Hematopoietic multipotent progenitor cell (in vitro differentiated cells): ENCODE measurements at places on chromosomes 11 and 22.

DNA sequence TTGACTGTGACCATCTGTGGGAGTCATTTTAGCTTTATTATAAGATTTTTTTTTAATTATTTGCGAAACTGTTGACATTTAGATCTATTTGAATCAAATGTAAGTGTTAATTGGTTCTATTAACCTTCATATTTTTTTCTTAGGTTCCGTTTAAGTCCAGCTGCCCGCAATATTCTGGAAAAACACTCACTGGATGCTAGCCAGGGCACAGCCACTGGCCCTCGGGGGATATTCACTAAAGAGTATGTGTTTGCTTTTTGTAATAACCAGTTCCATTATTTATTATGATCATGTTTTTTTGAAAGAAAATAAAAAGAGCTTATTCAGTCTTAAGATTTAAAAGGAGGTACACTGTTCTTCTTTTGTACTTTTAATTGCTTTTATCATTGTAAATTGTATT lies 43.9 kb downstream of the PDHX start:
- DNase-seq: no peak

DNA sequence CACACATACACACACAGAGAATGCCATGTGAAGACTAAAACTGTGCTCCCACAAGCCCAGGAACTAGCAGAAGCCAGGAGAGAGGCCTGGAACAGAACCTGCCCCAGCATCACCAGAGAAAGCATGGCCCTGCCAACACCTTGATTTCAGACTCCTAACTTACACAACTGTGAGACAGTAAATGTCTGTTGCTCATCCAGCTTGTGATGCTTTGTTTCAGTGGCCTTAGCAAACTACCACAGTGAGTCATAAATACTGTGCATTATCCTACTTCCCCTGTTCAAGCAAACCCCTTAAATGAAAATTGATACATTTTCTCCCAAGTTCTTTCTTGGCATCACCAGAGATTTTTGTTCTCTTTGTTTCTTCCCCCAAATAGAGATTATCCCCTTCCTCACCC lies 1539.4 kb upstream of the TENM4 start:
- no peak for DNase-seq

DNA sequence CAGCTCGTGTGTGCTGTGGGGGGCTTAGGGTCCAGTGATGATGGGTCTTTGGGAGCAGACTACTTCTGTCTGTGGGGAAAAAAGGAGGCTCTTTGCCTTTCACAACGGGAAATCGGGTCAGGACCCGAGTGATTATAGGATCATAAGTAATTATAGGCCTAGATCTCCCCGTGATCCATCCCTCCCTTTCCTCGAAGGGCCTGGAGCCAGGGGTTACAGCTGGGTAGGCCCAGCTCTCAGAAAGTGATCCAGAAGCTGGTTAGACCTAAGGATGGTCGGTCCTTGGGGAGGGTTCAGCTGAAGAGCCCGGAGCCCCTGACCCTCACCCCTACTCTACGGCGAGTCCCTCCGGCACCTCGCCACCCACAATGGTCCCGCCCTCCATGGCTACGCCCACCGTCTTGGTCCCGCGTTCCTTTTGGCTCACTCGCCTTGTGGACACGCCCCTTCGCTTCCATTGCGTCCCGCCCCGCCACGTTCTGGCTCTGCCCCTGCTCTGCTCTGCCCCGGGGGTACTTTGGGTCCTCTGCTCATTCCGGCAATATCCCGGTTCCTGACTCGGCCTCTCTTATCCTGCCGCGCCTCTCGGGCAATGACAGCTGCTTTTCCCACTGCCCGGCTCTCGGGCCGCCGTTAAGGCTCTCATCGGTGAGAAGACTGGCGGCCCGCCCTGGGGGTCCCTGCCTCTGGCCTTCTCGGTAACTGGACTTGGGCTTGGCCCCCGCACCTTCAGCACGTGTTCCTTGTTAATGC lies 5.0 kb downstream of the IGSF22 start:
- DNase-seq: peak; percentile 84

DNA sequence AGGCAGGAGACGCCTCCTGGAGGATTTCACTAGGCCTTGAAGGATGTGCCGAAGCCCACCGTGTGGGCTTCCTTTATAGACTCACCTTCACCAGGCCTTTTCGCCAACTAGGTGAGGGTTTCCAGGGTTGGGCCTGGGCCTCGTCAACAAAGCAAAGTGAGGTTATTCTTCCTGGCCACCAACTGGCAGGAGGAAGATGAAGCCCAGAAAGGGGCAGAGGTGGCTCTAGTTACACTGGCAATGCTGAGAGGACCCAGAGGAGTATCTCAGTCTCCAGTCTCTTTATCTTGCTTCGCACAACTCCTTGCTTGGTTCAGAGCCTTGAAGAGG lies 404 bp upstream of the RELT start:
- DNase-seq: no peak

DNA sequence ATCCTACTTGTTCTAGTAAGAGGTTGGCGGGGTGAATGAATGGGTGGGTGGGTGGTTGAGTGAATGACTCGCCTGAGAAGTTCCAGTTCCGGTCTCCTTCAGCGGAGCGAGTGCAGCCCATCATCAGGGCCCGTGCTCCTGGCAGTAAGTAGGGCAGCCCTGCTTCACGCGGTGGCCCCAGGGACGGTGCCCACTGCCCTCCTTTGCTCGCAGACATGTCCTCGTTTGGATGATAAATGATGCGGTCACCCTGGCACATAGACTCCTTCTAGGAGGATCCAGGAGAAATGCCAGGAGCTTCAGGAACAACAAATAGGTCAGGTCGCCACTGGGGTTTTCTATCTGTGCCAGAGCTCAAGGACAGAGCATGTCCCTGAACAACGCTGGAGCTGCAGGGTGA lies 370.8 kb downstream of the CTTN start:
- no peak for DNase-seq

DNA sequence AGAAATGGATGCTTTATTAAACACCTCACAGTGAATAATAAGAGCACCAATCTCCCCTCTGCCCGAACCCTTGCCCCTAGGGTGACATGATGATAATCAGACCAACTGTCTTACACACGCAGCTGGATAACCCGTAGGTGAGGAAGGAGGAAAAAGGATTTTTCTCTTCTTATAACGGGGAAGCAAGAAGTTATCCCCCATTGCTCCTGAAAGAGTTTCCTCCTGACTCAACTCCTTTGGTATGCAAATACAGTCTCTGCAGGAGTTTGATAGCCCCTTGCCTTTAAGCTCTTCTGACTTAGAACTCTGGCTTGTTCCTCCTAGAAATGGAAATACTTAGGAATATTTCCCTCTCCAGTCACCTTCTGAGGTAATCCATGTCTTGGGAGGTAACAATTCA lies 455.8 kb downstream of the TMEM135 start:
- no peak for DNase-seq

DNA sequence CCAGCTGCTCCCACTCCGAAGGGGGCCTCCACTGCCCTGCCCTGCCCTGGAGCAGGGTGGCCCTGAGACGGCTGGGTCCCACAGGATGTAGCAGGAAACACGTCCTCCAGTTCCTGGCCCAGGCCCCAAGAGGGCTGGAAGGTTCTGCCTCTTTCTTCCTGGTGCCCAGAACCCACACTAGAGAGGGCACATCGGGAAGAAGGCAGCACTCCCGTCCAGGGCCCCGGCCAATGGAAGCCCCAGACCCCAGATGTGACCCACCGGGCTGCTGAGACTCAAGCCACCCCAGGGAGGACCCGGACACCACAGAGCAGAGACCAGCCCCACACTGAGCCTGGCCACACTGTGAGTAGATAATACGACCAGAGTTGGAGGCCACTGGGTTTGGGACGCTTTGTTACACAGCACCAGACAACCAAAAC lies 71.2 kb downstream of the CELSR1 start:
- DNase-seq: no peak

DNA sequence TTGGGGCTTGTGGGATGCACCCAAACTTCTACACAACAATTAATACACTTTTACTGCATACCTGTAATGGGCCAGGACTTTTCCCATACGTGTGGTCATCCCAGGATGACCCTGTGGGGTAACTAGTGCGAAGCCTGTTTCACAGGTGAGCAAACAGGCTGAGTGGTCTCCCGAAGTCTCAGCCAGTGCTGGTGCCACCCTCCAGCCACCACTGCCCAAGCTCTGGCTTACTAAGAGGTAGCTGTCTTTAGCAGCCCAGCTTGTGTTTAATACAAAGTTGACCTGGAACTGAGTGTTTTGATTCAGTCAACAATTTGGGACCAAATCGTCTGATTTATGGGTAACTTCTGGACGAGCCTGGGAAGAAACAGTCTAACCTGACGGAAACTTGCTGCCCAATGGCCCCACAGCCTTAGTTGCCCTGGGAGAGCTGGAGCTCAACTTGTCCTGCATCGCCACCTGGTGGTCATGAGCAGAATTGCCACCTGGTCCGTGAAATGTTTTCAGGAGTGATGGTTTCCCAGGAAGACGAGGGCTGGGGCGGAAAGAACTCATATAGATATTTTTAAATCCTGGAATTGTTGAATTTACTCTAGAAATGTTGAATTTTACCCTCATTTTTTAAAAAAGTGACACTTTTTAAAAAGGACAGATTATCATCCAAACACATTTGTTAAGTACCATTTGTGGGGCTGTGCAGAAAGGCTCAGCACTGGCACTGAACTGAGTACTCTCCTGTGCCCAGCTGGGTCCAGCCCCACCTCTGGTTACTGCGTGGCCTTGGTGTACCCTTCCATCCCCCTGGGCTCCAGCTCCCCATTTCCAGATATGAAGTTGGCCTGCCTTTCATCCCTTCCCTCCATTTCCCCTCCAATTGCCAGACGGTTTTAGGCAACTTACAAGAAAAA lies 95.5 kb upstream of the PARVA start:
- DNase-seq: peak; percentile 76

DNA sequence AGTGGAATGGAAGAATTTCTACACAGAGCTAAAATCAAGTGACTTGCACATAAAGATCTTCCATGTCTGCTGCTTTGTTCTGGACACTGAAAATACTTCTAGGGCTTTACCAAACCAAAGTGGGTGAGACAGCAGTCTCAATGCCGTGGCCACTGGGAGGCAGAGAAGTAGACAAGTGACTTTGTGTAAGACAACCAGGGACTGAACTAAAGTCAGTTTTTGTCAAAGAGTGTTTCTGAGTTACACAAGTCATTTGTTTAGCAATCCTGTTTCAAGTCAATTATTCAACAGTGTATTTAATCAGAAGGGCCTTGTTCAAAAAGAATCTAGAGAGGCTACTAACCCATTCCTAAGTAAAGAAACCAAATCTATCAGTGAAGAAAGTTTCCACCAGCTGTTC lies 46.6 kb downstream of the TCP11L1 start:
- no peak for DNase-seq

- DNase-seq: no peak
Observed at GRCh38 chr11:86735451-86736290, 63.3 kb upstream of the ME3 start.

DNA sequence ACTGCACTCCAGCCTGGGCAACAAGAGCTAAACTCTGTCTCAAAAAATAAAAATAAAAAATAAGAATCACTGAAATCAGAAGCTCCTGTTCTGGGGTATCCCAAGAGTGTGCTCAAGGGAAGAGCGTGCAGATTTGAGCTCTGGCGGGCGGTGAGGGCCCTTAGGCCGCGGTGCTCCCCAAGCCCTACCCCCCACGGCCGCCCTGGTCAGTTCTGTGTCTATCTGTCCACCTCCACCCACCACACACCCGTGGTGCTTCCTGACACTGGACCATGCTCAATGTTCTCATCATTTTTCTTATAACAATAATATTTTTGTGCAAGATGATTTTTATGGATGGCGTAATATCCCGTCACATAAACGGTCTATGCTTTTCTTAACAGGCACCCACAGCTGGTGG lies 71.1 kb downstream of the RTL6 start:
- DNase-seq: no peak

DNA sequence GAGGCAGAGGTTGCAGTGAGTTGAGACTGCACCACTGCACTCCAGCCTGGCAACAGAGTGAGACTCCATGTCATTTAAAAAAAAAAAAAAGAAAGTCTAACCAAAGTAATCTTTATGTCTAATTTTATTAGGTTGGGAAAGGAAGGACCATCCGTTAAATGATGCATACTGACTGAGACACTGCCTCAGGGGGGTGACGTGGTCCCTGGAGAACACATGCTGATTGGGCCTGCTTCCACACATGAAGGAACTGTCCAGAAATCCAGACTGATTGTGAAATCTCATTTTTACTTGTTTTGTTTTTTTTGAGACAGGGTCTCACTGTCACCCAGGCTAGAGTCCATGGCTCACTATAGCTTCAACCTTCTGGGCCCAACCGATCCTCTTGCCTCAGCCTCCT lies 5.5 kb downstream of the SF3A1 start:
- DNase-seq: no peak

- DNase-seq: no peak
Observed at GRCh38 chr11:57646194-57646798, 3.4 kb downstream of the YPEL4 start.

DNA sequence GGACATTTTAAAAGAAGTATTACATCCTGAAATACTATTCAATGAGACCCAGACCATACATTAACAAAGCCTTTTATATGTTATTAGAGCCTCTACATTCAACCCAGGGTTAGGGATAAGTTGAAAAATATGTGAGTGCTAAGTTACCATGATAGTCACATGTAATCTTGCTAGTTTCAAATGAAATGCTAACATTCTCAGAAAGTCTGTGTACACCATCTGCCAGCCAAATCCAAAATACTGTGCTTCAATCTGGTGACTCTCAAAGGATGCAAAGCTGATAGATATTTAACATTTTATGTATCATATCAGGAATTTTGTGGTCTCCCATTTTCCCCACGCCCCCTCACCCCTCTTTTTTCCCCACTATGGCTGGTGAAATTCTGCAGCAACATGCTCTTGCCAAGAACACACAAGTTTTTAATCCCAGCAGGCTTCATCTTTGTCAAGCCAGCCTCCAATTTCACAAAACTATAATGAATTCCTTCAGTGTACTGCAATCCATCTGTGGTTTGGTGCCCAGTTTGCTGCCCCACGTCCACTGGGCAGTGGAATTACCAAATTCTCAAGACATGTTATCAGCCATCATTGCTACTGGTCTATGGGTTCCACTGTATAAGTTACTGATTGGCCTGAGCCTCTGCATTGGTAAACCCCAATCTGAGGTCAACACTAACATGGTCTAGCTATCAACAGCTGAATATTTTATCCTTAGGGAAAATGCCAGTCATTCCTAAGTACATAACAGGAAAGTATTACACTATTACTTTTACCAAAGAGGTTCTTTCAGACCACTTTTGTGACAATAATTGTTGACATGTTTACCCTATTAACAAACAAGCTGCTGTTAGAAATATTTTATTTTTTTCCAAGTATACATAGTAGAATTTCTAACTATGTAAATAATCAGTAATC lies 1.5 kb upstream of the PICALM start:
- no peak for DNase-seq

- DNase-seq: no peak
Observed at GRCh38 chr22:39244496-39245129, at the start of gene PDGFB. Gene PDGFB, minus strand, starts transcription at chr22:39244982. Its CDS starts 1,019 bp downstream, at chr22:39243963.
